ENCODE measurements at places on chromosomes 5 and 9. TPM values are rescaled to one million over a fixed set of nuclear protein-coding genes. Genes with fewer than 3 reads are reported as not detected.

The REXO4 gene
- 28.1 TPM for polyA plus RNA-seq

The TNC gene
- 213 TPM for polyA plus RNA-seq

The F2R gene
- 25.6 TPM for polyA plus RNA-seq

The FCN2 gene
- polyA plus RNA-seq = not detected

The PPP3R2 gene
- 0.55 TPM for polyA plus RNA-seq

The CCDC180 gene
- 26.4 TPM for polyA plus RNA-seq

DNA sequence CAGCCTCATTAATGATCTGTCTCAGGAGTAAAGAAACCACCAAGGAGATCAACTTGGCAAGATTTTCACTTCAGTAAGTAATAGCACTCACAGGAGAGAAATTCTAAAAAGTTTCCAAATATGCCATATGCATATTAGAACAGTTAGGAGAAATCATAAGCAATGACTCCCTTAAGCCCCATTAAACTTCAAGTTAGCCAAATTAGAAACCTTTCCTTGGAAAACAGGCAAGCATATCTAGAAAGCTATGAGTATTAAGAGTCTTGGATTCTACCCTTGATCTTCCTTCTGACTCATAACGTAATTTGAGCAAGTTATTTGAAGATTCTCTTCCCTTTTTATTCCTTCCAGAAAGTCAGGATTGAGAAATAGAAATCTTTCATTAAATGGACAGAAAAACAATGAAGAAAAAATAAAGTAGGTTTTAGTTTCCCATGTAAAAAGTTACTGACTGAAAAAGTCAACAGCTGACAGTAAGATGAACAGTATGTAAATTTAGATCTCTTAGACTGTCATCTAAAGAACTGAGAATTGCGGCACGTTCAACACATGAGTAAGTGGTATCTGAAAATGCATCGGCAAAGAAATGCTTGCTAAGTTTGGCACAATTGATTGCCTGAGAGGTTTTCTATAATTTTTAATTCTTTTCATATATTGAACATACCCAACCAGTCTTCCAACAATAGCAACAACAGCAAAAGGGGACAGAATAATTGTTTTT lies 565.7 kb upstream of the FTMT start:
- peak; percentile 15 for DNase-seq

- no peak for DNase-seq
Measured at GRCh38 chr5:137629646-137630045, 106.2 kb downstream of the KLHL3 start.

GRCh38 chr9:129549684-129550083 lies 71.2 kb downstream of the C9orf50 start:
- peak; percentile 83 for DNase-seq

DNA sequence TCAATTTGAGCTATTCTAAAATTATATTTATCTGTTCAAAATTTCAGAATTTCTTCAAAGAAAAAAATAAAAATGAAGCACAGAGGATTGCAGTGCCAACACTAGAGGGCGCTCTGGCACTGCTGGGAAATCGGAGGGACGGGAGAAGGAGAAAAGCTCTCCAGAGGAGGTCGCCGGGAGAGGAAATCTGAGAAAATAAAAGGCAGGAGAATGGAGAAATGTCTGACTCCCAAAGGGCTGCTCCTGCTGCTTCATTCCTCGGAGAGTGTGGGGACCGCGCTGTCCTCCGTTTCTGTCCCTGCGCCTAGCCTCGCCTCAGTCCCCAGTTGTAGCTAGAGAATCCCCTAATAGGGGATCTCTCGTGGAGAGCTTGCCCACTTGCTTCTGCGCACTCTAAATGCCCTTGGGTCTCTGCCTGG lies 40.0 kb upstream of the ARSB start:
- peak; percentile 55 for DNase-seq

- peak; percentile 86 for DNase-seq
Measured at GRCh38 chr5:172453986-172454357, 353 bp downstream of the SH3PXD2B start.

GRCh38 chr5:42572313-42572712 lies 149.1 kb downstream of the GHR start:
- no peak for DNase-seq

DNA sequence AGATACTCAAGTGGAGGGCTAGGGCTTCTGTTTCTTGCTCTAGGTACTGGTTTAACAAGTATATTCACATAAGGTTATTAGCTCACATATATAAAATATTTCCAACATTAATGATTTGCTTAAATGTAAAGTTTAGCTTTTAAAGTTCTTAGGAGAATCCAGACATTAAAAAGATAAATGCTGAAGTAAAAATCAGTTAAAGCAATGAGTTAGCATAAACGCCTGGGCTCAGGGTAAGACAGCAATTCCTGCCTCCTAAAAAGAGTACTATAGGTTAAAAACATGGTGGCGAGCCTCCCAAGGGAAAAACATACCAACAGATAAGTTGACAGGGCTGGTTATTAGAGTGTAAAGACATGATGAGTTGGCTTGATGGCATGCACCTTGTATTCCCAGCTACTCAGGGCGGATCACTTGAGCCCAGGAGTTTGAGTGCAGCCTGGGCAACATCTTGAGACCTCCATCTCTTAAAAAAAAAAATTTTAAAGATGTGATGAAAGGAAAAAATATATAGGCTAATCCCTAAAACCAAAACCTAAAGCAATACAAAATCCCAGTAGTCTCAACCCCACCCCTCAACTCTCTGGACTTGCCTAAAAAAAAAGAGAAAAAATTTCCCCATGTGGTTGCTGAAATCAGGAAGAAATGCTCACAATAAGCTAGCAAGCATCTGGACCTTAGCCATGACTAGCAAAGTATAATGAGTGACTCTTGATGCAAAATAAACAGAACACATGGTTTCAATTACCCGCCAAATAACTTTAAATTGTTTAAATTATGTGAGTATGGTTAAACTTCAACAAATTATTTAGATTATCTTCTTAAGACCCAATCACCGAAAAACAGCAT lies 3.6 kb downstream of the GOLPH3 start:
- DNase-seq = no peak

DNA sequence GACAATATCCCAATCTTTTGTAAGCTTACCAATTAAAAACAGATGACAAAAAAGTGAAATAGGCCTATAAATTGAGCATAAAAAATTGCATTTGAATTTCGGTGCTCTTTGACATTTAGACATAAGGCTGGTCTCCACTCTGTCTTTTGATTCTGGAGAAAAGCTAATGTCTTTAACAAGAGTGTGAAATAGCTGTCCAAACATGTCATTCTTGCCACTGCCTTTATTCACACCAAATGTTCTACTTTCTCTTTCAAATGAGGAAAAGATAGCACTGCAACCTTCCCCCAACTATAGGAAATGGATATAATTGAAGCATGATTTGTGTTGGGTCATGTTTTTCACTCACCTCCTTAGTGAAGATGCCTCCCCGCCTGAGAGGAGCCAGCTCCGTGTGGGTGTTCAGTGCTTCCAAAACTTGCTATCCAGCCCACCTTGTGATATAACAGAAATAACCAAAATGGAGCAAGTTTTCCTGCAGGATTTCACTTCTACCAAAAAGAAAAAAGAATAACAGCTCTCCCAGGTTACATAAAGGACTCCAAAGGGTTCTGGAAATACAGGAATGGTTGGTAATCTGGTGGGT lies 55.2 kb upstream of the STK32A start:
- no peak for DNase-seq

GRCh38 chr9:14924230-14925219 lies 14.3 kb upstream of the FREM1 start:
- no peak for DNase-seq

DNA sequence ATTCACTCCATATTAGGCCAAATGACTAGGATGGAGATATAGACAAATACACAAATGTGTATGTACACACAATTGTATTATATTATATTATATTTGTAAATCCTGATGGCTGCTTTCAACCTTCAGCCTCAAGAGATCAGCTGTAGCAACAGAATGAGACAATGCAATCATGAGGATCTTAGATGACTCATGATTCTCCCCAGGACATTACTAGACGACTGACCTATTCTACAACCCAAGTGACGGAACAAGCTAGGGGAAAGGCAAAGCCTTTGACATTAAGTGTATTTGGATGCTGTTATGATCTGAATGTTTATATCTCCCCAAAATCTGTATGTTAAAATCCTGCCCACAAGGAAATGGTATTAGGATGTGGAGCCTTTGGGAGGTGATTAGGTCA lies 66.5 kb downstream of the COX7C start:
- no peak for DNase-seq

DNA sequence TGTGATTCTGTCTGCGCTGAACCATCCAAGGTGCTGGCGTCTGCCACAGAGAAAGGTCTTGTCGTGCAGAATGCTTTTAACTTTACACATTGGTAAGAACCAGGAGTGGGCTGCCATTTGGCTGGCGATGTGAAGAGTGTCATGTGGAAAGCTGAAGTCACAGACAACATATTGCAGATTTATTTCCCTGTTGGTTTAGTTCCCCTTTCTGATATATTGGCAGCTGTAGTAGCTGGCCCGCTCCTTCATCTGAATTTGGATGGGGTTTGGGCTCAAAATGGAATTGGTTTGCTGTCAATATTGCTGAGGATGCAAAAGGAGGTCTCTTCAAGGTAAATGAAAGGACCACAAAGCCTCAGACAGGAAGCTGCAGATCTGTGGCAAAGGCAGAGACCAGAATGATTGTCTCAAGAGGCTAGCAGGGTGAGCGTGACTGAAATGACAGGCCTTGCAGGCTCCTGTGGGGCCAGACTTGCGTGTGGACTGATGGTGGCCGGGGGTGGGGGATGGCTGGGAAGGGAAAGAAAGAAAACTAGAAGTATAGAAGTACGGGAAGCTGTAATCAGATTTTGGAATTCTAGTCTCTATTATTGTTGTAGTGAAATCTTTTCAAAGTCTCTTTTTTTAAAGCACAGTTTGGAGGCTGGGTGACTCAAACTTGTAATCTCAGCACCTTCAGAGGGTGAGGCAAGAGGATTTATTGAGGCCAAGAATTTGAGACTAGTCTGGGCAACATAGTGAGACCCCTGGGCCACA lies 25.1 kb upstream of the CD180 start:
- DNase-seq = no peak
